ENCODE measurements at places on chromosomes 12 and 14.
A peak's percentile ranks its signal among the peaks of the same experiment; 100 is the strongest.

DNA sequence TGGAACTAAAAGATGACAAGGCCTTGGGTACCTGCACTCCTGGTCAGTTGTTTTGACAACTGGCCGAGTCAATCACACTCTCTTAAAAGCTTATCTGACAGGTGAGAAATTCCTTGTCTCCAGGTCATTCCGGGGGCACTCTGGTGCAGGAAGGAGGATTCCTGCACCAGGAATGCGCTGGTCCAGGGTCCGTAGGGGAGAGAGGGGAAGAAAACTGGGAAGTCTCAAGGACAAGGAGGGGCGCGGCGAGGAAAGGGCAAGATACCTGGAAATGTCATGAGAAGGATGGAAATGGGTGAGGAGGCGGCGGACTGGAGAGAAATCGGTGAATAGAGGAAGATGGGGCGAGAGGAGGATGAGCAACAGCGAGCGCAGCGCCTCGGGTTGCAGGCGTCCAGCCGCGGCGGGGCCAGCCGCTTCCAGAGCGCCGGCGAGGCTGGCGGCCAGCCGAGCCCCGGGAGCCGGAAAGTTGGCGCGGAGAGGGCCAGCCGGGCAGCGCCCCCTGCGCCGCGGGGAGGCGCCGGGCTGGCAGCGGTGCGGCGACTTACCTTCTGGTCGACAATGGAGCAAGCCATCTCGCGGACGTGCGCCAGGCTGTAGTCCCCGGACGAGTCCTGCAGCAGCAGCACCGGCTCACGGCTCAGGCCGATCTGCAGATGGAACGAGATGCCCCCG is 809 bp downstream of the PRKD1 start:
- peak; percentile 25 for DNase-seq

DNA sequence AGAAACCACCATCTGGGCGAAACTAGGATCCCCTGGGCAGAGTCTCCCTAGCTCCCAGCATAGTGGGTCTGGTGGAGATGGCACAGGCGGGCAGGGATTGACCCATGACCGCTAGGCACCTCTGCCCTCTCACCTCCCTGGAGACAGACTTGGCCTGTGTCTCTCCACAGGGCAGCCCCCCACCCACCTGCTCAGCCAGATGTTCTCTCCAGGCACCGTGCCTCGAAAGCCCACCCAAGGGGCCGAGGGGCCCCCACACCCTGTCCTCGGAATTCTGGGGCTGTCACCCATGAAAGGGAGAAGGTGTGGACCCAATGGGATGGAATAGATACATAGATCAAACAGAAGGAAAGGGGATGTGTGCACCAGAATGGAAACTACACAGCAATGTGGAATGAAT is 229.1 kb upstream of the RTL1 start:
- DNase-seq, result no peak

- peak; percentile 13 for DNase-seq
Observed at GRCh38 chr14:69605738-69606137, 5.7 kb upstream of the SUSD6 start.

DNA sequence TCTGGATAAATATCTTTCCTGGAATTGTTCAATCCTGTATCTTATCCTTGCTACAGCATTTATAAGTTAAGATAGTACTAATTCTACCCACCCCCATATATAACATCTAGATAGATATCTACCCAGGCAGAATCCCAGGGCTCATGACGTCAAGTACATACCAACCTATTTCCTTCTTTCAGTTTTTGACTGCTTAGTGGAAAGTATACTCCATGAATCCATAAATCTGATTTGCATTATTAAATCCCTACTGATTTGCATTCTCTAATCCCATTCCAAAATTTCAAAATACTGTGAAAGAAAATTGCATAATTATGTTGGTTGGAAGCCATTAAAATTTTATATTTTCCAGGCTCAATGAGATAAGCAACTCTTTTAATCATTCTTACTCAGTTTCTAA is 111.7 kb downstream of the KITLG start:
- no peak for DNase-seq

DNA sequence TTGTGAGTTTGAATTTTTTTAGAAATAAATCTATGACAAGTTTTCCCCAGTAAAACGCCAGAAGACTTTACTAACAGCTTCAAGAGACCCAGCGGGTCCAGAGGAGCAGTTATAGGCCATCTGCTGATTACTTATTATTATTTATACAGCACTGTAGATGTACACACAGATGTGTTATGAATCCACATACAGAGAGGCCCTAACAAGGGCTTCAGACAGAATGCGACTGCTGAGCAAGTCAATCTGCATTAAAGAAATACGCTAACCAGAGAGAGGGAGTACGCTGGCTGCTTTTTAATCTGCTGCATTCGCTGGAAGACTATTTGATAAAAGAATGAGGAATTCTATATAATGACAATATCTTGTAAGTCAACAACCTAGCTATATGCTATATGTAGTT is 32.5 kb downstream of the ATF7 start:
- no peak for DNase-seq

DNA sequence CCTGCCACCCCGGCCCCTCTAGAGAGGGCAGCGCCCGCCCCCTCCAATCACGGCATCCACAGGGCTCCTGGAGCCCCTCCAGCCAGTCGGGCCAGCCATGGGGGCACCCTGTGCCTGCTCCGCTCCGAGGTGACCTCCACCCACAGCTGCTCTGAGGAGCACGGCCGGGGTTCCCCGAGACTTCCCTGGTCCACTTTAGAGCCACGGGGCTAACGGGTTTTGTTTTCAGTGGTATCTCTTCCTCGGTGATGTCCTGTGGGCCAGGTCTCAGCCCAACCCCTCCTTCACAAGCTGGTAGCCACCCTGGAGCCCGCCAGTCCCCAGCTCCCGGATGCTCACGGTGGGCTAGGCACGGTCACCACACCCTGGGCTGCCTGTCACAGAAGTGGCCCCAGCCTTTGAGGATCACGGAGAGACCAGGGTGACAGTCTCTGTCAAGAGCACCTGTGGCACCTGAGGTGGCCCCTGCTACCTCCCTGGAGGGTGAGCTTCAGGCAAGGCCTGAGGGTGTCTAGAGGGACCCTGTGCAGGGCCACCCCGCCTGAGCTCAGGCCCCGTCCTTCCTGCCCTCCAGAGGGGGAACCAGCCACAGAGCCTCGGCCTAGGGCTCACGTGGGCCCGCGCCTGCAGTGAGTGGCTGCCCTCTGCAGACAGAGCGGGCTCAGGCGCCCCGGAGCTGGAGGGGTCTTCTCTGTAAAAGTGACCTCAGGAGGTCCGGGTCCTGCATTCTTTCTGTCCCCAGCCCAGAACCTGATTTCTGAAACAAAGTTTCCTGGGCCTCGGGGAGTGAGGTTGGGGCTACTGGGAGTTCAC is 146.0 kb upstream of the C14orf180 start:
- no peak for DNase-seq

DNA sequence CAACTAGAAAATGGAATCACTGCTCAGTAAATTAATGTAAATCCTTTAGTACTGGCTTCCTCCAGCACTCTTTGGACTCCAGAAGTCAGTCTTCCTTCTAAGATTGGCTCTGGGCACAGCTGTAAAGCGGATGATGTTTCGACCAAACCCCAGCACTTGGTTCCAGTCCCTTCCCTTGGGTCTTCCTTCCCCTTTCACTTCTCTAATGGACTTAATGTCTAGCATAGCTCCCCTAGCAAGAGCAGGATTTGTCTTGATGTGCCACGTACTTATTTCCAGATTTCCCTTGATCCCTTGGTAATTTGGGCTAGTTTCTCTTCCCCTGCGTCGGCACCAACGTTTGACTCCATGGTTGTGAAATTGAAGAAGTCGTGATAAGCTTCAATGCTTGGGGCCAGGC is 28.3 kb downstream of the C12orf75 start:
- no peak for DNase-seq

- DNase-seq, result no peak
Observed at GRCh38 chr14:79997509-79998208, 213.6 kb downstream of the DIO2 start.

DNA sequence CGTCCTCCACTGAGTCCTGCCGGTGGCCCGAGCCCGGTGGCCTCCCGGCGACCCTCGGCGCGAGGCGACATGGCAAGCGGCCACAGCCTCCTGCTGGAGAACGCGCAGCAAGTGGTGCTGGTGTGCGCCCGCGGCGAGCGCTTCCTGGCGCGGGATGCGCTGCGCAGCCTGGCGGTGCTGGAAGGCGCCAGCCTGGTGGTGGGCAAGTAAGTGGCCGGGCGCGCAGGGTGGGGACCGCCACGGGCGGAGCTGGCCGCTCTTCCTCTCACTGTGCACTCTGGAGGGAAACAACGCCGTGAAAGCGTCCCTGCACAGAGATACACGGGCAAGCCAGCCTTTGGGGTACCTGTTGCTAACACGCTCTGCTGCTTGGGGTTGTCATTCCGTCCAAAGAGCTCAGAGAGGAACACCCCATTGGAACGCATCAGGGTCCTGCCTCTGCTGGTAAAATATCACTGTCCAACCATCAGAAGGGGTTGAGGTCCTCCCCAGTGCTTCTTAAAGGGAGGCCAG is at the start of gene AMDHD1:
Gene AMDHD1 (plus strand): TSS at position 2 of the 513 bp plus-strand sequence. CDS start 68 bp downstream, at position 70.
- DNase-seq, result peak; percentile 59

- no peak for DNase-seq
Observed at GRCh38 chr12:40989785-40990184, 198.3 kb upstream of the PDZRN4 start.

DNA sequence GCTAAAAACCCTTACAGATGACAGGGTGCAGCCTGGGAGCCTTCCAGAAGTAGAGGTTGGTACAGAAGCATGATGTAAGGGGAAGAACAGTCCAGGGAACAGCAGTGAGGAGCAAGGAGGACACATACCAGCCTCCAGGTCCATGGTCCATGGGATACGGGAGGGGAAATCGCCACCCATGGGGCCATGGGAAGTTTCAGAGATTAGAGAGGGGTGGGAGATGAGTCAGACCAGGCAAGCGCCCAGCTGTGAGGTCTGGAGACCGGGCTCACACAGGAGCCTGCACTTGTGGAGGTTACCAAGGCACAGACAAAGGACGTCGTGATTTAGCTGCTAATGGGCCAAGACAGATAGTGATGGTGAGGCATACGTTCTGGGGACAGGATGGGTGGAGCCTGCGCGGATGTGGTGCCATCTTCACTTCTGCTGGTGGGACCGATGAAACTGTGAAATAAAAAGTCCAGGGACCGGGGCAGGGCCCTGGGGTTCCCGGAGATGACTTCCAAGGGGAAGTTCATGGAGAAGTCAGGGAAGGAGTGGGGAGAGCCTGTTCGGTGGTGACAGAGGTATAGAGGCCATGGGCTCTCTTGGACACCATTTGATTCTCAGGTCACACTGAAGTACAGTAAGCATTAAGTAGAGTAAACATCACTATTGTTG is 17.7 kb upstream of the LRP1-AS start:
- DNase-seq, result no peak

DNA sequence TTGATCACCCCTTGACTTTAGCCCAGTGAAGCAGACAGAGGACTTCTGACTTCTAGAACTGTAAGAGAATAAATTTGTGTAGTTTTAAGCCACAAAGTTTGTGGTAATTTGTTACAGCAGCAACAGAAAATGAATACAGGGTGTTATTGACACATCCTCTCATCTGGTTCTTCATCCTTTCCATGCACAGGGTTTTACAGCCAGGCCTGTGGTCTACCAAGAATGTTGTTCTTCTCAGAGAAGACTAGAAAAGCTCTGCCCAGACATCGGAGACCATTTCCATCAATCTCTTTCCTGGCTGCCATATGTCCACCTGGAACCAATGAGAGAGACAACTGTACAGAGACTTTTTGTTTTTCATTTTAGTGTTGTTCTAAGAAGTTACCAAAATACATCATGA is 308.2 kb upstream of the AMIGO2 start:
- no peak for DNase-seq

- no peak for DNase-seq
Observed at GRCh38 chr14:56177036-56177435, 58.8 kb downstream of the PELI2 start.

DNA sequence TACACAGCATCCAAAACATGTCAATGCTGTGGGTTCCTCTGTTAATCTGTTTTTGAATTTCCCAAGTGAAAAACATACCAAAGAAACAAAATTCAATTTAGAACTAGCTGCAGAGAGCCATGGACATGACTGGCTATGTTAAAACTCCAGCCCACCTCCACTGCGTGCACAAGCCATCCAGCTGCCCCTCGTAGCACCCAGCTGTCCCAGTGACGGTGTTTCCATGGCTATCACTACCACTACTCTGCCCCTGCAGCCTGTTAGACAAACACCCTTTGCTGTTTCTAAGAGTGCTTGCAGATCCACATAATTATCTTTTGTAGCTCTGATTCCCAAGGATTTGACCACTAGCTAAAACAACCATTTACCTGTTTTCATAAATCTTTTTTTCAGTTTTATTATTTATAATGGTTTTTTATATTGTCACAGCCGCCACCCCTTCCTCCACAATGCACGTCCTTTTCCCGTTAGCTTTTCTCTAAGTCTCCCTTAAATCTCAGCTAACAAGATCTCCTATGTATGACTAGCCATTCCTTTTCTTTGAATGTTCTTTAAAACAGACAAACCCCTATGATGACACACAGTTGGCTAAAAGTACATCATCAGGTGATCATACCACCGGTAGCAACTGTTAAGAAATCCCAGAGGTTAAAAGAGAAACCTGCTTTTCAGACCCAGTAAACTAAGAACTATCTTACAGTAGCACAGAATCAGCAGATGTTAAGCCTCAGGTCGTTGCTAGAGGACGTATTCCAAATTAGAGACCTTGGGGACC is 37.8 kb upstream of the NAA30 start:
- peak; percentile 86 for DNase-seq

DNA sequence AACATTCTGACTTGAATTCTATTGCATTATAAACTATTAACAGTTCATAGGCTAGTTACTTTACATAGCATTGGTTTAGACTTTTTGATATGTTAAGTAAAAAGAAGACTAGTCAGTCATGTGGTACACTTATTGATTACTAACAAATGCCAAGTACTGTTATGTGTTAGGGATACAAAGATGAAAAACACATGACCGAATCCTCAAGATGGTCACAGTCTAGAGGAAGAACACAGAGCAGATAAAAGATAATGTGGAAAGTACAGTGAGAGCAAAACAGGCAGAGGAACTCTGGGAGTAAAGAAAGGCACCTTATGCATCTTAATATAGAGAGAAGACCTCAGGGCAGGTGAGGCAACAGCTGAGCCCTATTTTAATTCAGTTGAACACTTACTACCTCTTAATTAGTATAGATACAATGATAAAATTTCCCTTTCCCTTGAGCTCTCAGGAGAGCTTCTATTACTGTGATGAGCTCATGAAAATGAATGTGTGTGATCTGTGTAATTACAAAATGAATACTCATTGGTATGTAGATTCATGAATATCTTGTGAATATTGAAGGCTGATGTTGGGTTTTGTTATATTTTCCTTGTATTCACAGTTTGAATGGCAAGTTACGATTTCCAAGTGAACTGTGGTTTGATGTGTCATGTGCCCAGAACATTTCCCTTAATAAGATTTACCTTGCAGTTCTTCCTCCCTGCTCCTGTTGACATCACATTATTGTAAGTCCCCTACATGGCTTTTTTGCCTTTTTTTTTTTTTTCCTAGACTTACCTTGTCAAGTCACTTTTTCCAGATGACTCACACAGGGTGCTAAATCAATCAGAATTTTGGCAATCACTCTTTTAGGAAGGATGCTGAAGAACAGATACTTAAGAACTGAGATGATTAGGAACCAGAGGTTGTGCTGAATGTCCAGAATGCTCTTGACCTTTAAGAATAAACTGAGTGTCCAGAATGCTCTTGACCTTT is 29.5 kb upstream of the MSRB3 start:
- DNase-seq, result no peak
